Hematopoietic multipotent progenitor cell treated with erythropoietin and hydrocortisone succinate and interleukin-3 and kit ligand, for 6 days (in vitro differentiated cells): ENCODE measurements at places on chromosomes 5 and 9.

DNA sequence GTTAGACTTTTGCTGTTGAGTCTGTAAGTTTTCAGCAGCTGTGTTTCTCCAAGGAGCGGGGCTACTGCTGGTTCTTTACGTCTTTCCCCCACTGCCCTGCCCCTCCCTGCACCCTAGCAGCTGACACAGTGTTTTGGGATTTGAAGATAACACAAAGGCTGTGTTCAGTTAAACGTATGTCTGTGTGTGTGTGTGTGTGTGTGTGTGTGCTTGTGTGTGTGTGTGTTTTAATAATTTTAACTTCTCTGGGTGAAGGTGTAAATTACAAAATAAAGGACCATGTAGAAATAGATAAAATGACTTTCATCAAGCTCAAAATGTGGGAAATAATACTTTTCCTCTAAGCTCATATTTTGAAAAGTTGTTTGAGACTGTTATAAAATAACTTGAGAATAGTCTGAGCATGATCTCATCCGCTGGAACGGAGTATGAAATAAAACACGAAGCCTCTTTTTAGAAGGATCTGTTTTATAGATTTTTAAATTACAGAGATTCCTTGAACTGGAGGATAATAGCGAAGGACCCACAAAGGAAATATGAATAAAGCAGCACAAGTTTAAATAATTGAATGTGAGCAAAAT lies 10.9 kb downstream of the ABL1 start:
- DNase-seq, result peak; percentile 91

DNA sequence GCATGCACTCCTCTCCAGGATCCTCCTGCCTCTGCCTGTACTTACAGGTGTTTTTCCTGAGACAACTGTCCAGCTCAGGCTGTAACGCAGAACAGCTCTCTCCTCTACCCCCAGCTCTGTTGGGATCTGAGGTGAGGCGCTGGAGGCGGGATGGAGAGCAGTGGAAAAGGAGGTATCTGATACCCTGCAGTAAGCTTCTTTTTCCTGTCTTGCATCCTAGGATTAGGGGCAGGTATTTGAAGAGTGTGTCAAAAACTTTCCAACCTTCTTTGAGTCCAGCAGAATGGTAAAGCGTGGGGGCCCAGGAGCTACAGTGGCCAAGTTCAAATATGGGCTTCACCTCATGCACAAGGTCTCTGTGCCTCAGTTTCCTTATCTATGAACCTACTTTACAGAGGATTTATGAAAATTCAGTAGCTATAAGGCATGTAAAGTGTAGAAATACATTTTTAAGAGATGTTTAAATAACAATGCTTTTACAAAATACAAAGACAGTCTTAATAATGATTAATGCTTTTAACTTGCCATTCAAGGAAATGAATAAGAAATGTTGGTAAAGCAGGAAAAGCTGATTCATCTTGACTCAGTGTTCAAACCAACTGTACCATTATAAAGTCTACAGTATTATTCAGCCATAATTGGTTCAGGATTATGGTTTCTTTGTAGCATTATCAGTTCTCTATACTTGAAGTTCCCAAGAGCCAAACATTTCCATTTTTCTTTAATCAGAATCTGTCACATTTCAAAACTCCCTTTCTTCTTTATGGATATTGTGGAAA lies 26.1 kb downstream of the MAP1B start:
- no peak for DNase-seq

DNA sequence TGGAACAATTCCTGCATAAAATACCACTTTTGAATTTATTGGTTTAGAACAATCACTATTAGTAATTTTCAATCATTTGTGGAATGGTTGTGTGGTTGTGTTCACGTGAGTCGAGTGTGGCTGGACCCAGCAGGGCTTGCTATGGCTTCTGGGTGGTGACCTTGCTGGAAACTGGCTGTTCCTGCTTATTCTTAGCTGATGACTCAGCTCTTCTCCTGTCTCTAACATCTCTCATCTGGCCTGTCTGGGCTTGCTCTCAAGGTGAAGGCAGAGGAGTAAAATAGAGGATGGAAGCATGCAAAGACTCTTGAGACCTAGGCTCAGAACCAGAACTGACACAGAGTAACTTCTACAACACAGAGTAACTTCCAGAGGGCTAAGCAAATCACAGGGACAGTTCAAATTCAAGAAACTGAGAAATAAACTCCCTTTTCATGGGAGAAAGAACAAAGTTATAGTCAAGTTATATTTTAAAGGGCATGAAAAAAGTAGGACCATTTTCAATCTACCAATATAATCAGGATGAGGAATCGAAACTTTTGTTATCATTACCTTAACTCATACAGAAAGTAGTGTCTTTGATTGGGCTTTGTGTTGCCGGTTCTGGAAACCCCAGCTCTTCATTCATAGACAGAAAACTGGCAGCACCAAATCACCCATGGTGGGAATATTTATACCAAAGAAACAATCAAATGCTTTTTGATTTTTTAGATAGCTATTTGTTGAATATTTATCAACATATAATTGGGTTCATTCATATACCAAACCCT lies 665.1 kb downstream of the CDH18 start:
- DNase-seq, result no peak

DNA sequence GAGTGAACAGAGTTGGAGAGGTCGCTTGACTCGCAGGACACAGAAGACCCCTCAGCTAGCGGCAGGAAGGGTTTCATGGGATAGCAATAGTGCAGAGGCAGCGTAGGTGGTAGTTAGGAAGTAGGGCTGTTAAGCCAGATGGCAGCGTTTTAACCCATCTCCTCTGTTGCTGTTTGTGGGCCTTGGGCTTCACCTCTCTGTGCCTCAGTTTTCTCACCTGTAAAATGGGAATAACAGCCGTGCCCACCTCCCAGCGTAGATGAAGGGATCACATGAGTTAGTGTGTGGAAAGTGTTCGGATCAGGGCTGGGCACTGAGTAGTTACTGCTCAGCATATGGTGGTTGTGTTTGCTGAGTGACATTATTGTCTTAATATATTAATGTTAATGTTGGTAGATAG lies 1.9 kb downstream of the ZNF354B start:
- DNase-seq, result no peak

DNA sequence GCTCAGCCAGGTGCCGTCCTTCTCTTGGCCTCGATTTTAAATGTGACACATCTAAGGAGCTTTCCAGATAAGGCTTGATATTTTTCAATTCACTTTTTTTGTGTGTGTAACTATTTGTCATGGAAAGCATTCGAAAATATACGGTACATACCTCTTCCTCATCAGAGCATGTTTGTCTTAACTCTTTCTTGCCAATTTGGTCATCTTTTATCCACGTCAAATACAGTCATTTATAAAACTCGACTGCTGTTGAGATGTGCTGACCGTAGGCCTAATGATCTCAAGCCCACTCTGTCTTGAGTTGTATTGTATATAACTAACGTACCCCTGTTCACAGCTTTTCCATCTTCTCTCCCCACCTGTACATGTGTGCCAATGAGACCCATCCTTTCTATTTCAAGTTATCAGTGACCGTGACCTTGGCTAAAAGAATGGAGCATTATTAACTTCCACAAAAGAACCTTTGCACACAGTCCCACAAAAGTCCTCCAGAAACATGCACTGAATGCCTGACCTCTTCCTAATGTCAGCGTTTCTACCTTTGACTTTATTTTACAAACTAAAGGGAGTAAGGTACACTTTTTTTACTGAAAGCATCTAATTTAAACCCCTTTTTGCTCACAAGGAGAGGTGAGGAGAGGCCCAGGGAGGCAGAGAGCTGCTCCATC lies 61.6 kb downstream of the IPPK start:
- DNase-seq, result no peak

DNA sequence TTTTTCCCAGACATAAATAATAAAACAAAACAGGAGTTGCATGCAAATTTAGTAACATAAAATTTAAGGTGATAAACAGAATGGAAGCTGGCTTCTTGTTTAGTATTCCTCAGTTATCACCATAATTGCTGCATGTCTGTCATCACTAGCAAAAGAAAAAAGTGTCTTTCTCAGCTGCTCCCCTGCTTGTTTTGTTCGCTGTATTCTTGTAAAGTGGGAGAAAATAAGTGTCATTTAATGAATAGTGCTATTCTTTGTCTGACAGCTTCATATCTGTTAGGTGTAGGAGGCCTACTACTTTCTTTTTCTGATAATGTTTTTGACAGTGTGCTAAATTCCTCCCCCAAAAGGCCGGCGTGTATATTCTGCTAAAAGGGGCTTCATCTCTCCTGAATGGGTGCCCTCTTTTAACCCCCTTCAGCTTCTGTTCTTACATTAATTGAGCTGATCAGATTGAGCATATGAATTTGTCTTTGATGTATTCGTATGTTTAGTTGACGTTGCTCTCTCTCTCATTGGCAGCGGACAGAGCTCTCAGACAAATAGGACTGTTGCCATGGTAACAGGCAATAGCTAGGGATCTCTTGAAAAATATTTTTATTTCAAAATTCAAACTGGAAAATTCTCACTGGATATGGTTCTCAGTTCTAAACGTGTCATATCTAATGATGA lies 303.8 kb downstream of the KIAA0825 start:
- DNase-seq, result no peak

GRCh38 chr5:180718810-180719453 lies 20.9 kb downstream of the OR2Y1 start:
- peak; percentile 59 for DNase-seq

DNA sequence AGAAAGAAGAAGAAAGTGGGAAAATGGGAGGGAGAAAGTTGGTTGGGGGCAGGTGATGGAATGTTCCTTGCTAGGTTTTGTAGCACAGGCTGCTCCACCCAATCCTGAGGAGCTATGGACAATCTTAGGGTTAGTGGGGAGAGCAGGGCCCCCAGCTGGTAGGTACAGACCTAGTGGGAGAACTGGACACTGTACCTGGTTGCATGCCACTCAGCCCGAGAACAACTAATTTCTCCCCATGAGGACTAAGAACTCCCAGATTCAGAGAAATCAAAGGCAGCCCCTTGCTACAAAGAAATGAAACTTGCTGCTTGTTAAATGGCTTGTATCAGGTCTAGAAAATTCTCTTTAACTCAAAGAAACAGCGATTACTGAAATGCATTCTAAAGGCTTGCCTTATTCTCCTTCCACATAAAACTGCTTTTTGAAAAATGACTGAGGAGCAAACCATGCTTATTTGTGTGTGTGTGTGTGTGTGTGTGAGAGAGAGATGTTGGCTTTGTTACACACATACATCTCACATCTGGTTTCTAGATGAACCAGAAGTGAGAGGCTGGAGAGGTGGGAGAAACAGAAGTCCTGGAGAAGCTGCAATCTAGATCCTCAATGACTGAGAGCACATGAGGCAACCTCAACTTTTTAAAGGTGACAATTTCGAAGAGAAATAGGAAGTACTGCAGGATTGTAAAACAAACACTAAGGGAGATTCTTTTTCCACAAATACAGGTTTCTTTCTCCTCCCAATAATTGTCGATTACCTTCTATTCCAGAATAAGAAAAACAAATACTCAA lies 28.9 kb downstream of the FYB1 start:
- no peak for DNase-seq

GRCh38 chr5:169545762-169546161 lies 37.8 kb upstream of the SPDL1 start:
- DNase-seq, result no peak

DNA sequence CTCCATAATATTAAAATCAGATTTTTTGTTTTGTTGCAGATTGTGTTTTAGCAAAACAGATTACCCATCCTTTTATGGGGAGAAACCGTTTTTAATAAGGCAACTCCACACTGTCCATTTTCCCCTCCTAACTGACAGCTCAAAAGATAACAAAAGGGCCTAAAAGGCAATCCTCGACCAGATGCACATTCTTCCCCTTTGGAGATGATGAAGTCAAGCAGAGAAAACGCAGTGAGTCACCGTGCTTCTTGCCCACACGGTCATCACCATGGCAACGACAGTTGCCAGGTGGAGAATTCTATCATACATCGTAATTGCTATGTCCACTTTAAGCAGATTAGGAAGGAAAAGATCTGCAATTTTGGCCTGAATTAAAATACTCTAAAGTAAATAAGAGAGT lies 96.4 kb downstream of the DIRAS2 start:
- no peak for DNase-seq

DNA sequence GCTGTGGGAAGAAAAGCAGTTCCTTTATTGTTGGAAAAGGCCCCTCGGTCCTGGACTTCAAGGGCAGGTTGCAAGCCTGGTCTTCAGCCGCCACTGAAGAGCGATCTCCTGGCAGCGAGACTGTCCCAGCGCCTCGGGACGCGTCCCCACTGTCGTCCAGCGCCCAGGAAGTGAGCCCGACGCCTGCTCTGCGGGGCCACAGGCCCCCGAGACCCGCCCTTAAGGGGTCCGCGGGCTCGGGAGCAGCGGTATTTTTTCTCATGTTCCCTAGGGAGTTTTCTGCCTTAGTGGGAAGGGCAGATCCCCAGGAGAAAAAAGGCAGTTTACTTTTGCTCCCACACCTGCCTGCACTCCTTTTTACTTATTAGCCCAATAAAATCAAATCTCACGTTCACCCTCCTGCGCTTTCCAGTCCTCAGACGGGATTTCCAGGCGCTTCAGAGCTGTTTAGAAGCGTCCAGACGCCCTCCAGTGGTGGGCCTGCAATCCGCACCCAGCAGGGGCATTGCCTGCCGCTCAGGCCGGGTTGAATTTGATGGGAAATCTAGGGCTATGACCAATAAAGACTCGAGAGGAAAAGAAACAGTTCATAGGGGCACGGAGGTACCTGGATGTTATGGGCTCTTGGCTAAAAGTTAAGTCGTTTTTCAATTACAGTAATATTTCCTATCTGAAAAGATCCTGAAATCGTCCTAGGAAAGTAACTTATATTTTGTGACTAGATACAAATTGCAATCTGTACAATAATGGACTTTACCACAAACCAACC lies 2.8 kb upstream of the EFNA5 start:
- DNase-seq, result peak; percentile 86

DNA sequence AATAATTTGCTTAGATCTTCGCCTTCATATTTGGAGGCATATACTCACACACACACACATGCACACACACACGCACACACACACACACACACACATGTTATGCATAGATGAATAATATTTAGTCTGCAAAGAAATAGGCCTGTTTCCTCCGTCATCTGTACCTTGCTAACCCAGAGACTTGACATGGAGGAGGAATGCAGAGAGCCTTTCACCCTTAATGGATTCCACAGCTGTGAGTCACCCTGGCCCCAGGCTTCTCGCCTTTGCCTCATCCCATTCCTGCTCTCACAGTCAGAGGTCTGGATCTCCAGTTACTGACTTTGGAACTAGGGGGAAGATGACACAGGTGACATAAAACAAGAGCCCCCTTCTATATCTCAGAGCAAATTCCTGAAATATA lies 29.7 kb downstream of the ZNF462 start:
- DNase-seq, result no peak

GRCh38 chr9:20065796-20066700 lies 277.2 kb upstream of the SLC24A2 start:
- no peak for DNase-seq

DNA sequence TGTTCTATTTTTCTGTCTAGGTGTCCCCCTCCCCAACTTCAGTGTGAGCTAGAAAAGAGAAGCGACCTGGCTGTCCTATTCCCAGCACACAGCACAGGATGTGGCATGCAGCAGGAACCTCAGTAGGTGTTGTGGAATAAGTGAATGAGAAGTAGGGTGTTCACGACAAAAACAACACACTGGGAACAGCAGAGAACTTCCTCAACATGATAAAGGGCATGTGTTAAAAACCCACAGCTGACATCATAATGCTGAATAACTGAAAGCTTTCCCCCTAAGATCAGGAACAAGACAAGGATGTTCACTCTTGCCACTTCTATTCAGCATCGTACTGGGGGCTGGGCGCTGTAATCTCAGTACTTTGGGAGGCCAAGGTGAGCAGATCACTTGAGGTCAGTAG lies 155.6 kb upstream of the ZNF618 start:
- no peak for DNase-seq

- peak; percentile 75 for DNase-seq
Measured at GRCh38 chr9:15606643-15607472, 54.0 kb downstream of the CCDC171 start.
